ENCODE measurements at places on chromosomes 7 and 10.
A peak's percentile ranks its signal among the peaks of the same experiment; 100 is the strongest.

DNA sequence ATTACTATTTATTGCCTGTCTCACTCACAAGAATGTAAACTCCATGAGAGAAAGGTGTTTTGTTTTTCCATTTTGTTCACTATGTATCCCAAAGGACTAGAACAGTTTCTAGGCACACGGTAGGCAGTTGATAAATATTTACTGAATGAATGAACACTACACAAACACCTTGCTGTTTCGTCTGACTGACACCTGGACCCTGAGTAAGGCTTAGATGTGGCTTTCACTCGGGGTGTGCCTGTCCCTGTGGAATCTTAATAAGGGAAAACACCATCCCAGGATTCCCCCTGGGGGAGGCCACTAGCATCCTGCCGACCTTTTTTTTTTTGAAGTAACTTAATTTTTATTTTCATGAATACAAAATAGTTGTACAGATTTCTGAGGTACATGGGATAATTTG is 66.6 kb upstream of the STEAP1B start:
- DNase-seq = no peak

- no peak for DNase-seq
Measured at GRCh38 chr10:106981452-106982075, 182.9 kb downstream of the SORCS1 start.

- DNase-seq = no peak
Measured at GRCh38 chr7:29095631-29096445, 50.5 kb downstream of the CPVL start.

GRCh38 chr7:113071465-113071864 is 15.2 kb downstream of the GPR85 start:
- DNase-seq = no peak

DNA sequence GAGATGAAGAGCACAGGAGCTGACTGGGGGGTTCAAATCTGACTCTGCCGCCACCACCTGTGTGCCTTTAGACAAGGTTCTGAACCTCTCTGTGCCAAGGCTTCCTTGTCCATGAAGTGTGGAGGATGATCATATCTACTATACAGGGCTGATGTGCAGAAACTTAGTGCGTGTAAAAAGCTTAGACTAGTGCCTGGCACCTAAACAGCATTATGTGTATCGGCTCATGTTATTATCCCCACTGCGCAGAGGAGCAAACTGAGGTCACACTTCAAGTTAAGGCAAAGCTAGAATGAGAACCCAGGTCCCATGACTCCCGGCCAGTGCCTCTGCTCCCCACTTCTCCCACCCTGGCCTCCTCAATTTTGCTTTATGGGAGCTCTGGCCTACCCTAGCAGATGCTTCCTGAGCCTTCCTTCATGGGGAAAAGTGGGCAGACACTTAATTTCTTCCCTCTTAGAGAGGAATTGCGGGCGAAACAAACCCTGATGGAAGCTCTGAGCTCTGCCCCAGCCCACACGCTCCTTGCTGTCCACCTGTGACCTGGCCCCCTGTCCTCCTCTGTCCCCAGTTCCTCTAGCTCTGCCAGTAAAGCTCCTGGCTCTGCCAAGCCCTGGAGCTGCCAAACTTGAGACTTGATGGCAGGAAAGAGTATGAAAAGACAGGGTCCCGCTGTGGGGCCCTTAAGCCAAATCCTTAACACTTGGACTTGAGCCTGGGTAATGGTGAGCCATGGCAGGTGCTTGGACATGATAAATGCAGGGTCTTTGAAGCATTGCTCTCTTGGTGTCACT is 71.0 kb downstream of the CDH23 start:
- no peak for DNase-seq

DNA sequence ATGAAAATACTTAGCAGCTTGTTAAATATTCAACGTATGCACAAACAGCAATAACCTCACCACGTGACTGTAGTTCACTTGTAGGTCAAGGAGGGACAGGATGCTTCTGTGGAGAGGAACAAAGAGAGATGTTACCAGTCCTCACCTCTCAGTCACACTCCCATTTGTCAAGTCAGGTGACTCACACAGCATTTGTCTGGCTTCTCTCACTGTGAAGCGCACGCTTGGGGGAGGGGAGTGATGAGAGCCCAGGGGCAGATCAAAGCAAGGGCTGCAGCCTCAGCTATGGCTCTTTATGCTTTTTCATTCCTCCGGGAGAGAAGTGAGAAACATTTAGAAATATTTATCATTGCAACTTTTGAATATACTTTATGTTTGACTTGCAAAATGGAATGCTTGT is 2.9 kb upstream of the RBM20 start:
- DNase-seq = peak; percentile 21

DNA sequence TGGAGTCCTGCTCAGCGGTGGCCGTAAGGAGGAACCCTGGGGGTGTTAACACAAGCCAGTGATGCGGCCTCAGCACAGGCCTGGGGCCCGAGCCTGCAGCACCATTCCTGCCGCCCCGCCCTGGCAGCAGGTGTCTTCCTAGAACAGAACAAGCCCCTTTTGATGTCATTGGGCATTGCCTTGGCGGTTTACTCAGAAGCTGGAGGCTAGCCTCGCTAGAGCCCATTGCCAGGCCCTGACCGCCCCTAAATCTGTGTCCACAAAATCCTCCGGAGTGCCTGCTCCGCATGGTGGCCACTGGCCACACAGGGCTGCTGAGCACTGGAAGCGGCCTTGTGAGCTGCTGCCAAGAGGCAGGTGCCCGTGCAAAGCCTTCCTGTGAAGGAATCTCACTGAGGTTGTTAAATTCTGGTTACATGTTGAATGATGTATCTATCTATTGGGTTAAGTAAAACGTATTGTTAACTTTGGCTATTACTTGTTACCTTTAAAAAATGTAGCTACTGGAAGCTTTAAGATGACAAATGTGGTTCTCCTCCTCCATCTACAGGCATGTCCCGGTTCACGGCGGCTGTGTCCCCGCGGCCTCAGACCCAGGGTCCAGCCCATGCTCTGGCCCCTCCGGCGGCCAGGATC is 1.2 kb upstream of the INPP5A start:
- no peak for DNase-seq

GRCh38 chr7:37027557-37028341 is 303.5 kb upstream of the AOAH start:
- no peak for DNase-seq

GRCh38 chr7:46003161-46003560 is 82.1 kb upstream of the IGFBP3 start:
- DNase-seq = no peak

- DNase-seq = no peak
Measured at GRCh38 chr7:104982308-104983075, 31.5 kb upstream of the KMT2E start.

DNA sequence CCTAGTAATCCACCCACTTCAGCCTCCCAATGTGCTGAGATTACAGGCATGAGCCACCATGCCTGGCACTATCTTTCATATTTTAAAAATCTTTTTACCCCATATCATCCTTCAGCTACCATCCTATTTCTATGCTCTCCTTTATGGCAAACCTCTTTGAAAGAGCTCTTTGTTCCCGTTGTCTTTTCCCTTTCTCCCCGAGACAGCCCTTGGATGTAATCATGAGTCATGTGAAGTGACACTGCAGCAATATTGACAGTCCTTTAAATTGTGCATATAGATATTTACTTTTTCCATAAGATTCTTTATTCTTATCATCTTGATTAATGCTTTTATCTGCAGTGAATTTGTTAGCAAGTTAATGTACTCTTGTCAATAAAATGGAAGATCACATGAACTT is 286.6 kb downstream of the ANKRD7 start:
- no peak for DNase-seq

DNA sequence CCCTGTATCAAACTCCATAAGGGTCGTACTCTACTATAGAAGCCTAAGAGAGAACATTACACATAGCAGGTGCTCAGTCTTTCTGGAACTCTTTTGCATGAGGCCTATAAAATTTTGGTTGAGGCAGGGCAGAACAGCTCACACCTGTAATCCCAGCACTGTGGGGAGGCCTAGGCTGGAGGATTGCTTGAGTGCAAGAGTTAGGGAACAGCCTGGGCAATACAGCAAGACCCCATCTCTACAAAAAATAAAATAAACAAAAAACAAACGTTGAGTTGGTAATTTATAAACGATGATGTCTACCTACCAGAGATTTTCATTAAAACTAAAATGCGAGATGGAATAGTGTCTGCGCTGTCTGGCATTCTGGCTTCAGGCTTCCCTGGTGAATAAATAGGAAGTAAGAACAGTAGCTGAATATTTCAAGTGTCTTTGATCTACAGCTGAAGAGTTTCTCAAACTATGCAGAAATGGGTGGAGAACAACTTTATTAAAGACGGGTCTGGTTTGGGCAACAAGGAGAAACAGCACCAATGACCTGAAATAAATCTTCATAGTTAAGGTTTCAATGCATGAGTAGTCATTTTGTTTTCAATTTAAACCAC is 774 bp downstream of the PON2 start:
- DNase-seq = no peak

GRCh38 chr7:37174460-37174859 is 274.2 kb downstream of the ELMO1 start:
- DNase-seq = no peak

- no peak for DNase-seq
Measured at GRCh38 chr10:21803374-21803773, 200.2 kb downstream of the DNAJC1 start.

GRCh38 chr10:130215151-130215930 is 79.2 kb downstream of the GLRX3 start:
- DNase-seq = no peak

GRCh38 chr7:71236230-71237105 is 104.5 kb downstream of the GALNT17 start:
- DNase-seq = no peak

- DNase-seq = no peak
Measured at GRCh38 chr7:143490717-143491306, 13.1 kb downstream of the TAS2R41 start.

GRCh38 chr10:29389493-29389892 is 100.6 kb downstream of the LYZL1 start:
- DNase-seq = no peak

- DNase-seq = no peak
Measured at GRCh38 chr10:69449841-69450240, 1.4 kb upstream of the TSPAN15 start.

DNA sequence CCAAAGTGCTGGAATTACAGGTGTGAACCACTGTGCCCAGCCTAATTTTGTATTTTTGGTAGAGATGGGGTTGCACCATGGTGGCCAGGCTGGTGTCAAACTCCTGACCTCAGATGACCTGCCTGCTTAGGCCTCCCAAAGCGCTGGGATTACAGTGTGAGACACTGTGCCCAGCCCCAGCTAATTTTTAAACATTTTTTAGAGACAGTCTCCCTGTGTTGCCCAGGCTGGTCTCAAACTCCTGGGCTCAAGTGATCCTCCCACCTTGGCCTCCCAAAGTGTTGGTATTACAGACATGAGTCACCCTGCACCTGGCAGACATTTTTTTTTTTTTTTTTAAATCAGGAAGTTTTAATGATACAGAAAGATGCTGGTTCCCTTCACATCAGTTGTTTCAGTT is 15.5 kb downstream of the DENND10 start:
- no peak for DNase-seq

DNA sequence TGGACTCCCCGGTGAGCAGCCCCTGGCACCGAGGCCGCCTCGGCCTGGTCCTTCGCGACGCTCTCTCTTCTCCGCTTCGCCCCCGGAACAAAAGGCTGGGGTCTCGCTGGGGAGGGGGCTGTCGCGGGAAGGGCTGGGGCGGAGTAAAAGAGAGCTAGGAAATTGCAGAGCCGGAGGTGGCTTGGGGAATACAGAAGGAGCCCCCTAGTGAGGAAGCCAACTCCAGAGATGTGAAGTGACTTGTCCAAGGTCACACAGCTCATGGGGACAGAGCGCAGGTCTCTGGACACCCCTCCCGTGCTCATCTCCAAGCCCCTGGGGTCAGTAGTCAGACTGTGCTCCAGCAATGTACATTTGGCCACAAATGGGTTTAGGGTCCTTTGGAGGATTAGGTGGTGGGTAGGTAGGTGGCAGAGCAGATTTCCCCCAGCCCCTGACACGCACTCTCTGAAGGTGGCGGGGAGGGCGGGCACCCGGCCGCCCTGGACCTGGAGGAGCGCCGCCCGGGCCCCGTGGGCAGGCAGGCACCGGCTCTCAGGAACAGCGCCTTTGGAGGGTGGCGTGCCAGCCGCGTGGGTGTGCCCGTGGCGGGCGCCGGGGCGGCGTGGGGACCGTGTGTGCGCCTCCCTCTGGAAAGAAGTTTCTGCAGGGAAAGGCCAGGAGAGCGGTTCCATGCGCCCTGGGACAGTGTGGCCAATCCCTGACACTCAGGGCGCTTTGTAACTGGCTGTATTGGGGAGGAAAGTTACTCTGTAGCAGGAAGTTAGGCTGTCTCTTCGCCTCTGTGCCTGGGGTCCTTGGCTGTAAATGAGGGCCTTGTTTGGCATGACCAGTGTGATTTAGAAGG is 910 bp downstream of the WIPF3 start:
- no peak for DNase-seq

- DNase-seq = no peak
Measured at GRCh38 chr7:96005271-96005670, 232.9 kb downstream of the DYNC1I1 start.

GRCh38 chr7:45151131-45151684 is 6.4 kb upstream of the RAMP3 start:
- DNase-seq = no peak
